Myocyte (in vitro differentiated cells): ENCODE measurements at places on chromosomes 6 and 20. TPM values are rescaled to one million over a fixed set of nuclear protein-coding genes. Genes with fewer than 3 reads are reported as not detected.

The ADGRF4 gene
- not detected in 2 replicates for total RNA-seq

The KCNS1 gene
- total RNA-seq = not detected in 2 replicates

The TCP11 gene
- total RNA-seq = not detected in 2 replicates

The ELOVL2 gene
- total RNA-seq = 0.05 TPM in 1 of 2 replicates, not detected in the other

The COL9A1 gene
- total RNA-seq = not detected in 2 replicates

The FAM209B gene
- not detected in 2 replicates for total RNA-seq
